ENCODE measurements at places on chromosomes 11 and 22. TPM values are rescaled to one million over a fixed set of nuclear protein-coding genes. Genes with fewer than 3 reads are reported as not detected.

The TYR gene
- not detected for total RNA-seq

- no peaks in the 10 kb centered on the region for H3K27me3 ChIP-seq
- no peak within 1 kb of the TSS for H3K4me3 ChIP-seq
- H3K36me3 ChIP-seq, result no peaks in the 10 kb centered on the region
- DNase-seq, result no peak
- no peak within 1 kb of the TSS for H3K27ac ChIP-seq
Observed at GRCh38 chr11:5269715-5270147, at the start of gene HBE1. Gene HBE1 (minus strand): TSS chr11:5269945. CDS start chr11:5269890, 55 bp downstream.

DNA sequence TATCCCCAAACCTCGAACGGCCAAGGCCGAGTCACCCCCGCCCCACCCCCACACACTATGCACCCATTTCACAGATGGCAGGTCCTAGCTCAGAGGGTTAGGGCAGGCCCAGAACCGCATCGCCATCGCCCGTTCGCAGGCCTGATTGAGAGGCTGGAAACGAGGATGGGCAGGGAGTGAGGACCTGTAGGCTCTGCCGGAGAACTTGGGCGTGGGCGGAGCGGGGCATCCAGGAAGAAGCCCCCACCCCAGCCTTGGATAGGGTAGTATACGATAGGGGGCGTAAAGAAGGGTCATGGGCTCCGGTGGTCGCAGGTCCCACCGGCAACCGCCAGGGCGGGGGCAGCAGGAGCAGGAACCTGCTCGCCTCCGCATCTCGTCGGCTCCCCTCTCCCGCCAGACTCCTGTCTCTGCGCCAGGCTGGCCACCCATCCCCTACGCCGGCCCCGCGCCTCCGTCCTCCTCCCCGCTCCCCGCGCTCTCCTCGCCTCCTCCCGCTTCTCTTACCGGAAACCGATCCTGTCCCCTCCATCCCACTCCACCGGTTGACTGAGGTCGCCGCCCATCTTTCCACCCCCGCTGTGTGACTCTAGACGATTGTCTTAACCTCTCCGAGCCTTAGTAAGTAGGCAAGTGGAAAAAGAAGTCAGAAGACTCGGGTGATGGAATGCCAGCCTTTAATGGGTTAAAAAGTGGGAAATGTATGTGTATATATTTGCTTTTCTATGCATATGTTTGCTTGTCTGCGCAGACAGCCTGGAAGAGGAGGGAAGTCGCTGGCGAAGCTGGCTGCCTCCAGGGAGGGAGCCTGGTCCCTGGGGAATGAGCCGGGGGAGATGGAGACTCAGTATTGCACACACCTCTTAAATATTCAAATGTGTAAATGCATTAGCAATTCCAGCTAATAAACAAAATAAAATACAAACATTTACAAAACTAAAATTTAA, 52.8 kb downstream of the CYTH4 start:
- peaks cover 28% of the 10 kb centered on the region for H3K27me3 ChIP-seq
- DNase-seq, result no peak
- H3K4me3 ChIP-seq, result no peak overlapping the region
- H3K27ac ChIP-seq, result no peak overlapping the region
- peaks cover 19% of the 10 kb centered on the region for H3K4me1 ChIP-seq

- no peaks in the 10 kb centered on the region for H3K4me1 ChIP-seq
- no peak overlapping the region for H3K27ac ChIP-seq
- H3K4me3 ChIP-seq, result no peak overlapping the region
- no peaks in the 10 kb centered on the region for H3K27me3 ChIP-seq
- DNase-seq, result no peak
Observed at GRCh38 chr22:30906946-30907345, 61.6 kb downstream of the MORC2 start.

- H3K27ac ChIP-seq, result no peak overlapping the region
- H3K27me3 ChIP-seq, result no peaks in the 10 kb centered on the region
- no peak overlapping the region for H3K4me3 ChIP-seq
- H3K4me1 ChIP-seq, result peaks cover 3% of the 10 kb centered on the region
Observed at GRCh38 chr11:43825217-43825816, 55.3 kb upstream of the ALKBH3 start.
